ENCODE measurements at places on chromosomes 7 and 10.

DNA sequence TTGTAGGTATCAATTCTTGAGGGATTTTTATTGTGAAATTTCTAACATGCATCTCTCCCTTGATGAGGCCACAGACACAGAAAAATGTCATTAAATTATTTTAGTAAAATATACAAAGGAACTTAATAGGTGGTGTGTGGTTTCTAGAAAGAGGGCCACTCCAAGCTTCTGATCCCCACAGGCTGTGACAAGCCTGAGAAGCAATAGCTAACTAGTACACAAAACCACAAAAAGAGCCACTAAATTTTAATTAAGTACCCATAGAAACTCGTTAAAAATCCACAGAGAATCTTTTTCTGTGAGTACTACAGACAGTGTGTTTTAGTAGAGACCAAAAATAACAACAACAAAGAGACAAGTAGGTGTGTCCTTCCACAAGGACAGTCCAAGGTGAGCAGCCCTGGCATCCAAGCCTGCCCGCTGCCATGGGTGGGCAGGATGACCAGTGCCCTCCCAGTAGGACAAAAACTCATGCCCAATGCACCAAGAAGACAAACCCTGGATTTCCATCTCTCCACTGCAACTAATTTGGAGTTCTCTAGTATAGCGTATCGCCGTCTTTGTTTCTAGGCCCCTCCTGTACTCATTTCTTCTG, 81.0 kb downstream of the RNF216 start:
- no peak for DNase-seq

- DNase-seq = no peak
These were observed 63.5 kb upstream of the EGFR start for GRCh38 chr7:54955296-54955695.

- no peak for DNase-seq
These were observed 438.1 kb upstream of the NRP1 start for GRCh38 chr10:33772370-33773252.

GRCh38 chr7:117769085-117769484, 104.2 kb downstream of the CTTNBP2 start:
- no peak for DNase-seq

DNA sequence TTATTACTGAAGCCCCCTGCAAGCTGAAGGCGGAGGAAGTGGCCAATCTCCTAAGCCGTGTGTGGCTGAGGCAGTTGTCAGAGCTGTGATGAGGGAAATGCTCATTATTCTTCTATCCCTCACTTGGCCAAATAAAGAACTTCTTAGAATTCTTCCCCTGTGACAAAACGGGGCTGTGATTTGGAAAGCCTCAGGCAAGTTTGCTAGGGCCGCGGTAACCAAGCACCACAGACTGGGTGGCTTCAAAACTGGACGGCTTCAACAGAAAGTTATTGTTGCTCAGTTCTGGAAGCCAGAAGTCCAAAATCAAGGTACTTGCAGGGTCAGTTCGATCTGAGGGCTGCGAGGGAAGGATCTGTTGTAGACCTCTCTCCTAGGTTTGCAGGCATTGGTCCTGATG, 72.3 kb upstream of the STEAP1B start:
- no peak for DNase-seq

DNA sequence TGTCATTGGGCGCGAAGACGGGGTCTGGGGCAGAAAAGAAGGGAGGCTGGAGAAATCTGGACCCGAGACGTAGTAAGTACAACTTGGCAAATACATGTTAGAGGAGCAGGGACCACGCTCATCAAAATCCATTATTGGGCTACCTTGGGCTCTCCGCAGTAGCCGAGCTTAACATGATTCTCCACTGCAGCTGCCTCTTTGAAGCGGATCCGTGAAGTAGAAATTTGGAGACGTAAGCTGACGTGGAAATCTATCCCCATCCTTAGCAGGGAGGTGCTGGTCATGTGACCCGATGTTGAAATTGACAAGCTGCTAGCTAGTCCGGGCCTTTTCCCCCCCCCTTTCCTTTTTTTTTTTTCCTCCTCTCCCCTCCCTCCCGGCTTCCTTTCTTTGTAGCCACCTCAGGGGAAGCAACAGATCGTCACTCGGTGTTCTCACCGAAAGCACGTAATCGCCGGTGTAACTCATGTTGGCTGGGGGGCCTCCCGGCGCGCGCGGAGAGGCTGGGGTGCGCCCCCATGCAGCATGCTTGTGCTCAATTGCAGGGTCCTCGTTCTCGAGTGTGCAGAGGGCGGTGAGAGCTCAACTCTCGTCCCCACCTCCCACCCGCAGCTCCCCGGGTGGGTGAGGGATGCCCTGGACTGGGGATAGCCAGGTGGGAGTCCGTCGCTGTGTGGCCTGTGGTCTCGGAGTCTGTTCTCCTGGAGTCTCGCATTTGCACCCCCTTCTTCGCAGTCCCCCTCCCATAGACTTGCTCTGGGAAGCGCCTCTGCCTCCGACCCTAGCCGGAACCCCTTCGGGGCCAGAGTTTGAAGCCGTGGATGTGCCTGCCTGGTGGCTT, at the start of gene HOXA11:
Gene HOXA11, minus strand, starts transcription at position 220 of the 841 bp plus-strand sequence. Its CDS starts 88 bp downstream, at position 132.
- no peak for DNase-seq

DNA sequence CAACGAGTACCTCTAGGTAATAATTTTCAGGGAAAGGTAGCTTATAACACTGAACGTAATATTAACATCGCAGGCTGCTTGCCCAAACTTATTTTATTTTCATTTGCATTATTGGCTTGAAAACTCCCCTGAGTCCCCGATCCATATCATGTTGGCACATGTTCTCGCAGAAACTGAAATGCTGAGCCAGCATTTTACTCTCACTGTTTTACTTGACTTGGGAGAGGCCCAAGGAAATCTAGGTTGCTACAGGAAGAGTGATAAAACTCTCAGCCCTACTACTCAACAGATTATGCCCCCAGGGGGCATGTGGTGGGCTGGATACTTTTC, 183.5 kb upstream of the HABP2 start:
- no peak for DNase-seq

DNA sequence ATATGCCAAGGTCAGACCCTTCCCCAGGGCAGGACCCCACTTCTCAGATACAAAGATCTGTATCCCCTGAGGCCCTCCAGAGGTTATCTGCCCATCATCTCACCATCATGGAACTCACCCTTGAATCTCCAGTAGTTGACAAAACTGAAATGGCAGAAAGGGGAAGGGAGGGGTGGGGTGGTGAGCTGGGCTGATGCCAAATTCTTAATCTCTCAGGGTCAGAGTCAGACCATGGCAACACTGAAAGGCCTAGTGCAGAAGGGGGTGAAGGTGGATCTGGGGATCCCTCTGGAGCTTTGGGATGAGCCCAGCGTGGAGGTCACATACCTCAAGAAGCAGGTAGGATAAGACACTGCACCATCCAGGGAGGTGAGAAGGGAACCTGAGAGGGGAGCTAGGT, 3.1 kb downstream of the CNPY4 start:
- no peak for DNase-seq

- DNase-seq = no peak
These were observed 179.1 kb downstream of the KLF6 start for GRCh38 chr10:3605882-3606281.

GRCh38 chr7:134804854-134805253, 25.4 kb downstream of the CALD1 start:
- no peak for DNase-seq

- no peak for DNase-seq
These were observed 32.1 kb downstream of the TMEM60 start for GRCh38 chr7:77765906-77766800.

DNA sequence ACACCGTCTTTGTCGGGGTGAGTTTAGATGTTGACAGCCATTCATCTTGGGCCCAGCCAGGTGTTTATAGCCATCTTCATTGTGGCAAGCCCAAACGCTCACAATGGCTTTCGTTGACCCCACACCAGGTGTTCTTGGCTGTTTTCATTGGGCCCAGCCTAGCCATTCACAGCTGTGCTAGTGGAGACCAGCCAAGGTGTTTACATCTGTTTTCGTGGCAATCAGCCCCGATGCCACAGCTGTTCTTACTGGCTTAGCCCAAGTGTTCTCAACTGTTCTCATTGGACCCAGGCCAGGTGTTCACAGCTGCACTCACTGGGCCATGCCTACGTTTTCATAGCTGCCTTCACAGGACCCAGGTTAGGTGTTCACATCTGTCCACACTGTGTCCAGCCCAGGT, 7.7 kb downstream of the FRG2B start:
- DNase-seq = no peak

DNA sequence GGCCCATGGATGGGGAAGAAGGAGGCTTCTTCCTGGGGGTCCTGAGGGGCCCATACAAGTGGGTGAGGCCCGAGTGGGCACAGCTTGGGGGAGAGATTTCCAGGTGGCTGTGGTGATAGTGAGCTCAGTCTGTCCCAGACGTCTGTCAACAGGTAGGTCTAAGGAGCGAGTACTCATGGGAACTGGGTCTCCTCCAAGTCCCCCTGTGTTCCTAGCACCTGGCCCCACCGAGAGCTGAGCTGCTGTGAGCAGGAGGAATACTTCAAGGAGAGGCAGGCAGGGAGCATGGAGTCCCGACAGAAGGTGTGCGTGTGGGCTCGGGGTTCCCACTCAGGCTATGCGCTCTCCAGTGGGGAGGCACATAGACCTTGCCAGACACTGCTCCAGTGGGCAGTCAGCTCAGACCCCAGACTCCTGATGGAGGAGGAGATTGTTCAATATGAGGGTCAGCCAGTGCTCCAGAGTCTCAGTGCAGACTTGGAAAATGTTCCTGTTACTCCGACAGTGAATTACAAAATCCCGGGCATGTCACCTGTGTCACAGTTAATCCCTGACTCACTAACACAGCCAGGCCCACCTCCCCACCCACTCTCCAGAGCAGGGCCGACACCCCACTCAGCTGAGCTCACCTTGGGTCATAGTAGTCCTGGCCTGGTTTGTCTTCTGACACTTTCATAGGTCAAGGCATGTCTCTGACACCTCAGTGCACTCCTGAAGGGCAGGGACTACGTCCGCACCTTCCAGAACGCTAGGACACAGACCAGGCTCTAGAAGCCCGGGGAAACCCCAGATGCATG, 28.2 kb upstream of the C10orf53 start:
- no peak for DNase-seq

DNA sequence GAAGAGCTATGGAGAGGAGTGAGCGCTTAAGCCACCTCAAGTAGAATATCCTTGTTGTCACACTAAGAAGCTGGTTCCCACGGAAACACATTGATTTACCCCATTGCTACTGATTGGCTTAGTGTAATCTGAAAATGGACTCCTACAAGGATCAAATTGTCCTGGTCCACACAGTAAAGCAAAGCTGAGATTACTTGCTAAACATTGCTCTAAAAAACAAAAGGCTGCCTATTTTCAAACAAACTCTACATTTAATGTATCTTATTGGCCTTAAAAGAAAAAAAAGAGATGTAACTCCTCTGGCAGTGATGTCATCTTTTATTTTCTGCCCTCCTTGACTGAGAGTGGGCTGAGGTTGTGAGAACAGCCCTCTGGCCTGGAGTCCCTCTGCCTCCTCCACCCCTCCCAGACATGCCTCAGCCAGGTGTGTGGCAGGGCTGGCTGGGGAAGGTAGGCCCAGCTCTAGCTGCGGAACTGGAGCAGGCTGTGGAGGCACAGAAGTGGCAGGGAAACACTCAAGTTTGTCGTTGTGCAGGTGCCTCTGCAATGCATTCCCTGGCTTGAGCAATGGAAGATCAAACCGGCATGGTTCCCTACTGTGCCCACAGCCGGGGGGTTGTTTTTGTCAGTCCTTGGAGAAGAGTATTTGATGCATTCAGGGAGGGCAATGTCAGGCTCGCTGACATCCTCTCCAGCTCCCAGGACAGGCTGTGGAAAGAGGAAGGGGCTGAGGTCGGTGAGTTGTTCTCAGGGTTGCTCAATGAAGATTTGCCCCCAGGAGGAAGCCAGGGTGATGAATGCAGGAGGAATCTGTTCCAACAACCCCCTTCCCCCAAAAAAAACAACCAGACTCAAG, 9.1 kb downstream of the KLF6 start:
- DNase-seq = no peak

DNA sequence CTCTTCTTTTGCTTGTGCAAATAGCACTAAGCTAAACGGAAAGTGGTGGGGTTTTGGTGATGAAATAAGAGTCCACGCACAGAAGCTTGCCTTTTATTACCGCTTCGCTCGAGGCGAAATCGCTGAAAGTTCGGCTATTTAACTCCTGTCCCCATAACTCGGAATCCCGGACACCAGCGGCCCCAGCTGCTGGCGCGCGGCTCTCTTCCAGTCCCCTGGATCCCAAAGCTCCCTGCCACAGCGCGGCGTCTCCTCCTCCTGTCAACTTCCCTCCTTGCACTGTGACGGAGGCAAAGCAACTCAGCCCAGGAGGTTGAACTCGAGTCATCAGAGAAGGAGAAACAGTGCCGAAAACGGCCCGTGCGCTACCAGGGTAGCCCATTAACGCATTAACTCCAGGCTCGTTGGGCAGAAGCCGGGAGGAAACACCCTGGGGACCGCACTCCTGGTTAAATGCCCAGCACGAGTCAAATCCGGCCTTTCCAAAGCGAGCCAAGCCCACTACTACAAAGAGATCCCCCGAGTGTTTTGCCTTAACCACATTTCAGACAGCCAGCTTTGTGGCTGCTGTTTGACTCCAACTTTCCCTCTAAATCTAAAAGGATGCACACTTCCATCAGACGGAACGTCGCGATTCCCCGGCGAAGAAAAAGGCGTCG, 1.3 kb downstream of the SEMA3D start:
- DNase-seq = no peak

DNA sequence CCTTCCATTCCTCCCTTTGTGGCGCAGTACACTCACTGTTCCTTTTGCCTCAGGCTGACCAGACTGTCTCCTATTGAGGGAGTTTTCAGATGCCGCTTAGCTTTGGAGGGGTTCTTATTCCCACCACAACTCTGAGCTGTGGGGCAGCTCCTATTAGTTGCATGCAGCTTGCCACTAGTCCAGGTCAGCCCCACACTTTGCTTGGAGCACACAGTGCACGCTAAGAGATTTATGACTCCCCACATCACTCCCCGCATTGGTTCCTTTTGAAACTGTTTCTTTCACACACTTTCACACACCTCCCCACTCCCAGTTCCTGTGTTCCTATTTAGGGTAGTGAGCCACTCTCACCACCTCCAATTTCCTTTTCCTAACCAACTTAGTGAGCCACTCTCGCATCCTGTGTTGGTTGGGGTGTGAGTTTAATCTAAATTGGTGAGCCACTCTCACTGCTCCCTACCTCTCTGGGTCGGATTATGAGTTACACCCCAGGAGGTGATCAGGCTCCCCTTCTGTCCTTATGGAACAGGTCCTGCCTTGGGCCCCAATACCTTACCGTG, 10.4 kb upstream of the ZNF485 start:
- DNase-seq = no peak

GRCh38 chr7:1009747-1010146, 26.8 kb downstream of the CYP2W1 start:
- DNase-seq = no peak

- no peak for DNase-seq
These were observed 445.8 kb downstream of the AUTS2 start for GRCh38 chr7:70044064-70044463.

DNA sequence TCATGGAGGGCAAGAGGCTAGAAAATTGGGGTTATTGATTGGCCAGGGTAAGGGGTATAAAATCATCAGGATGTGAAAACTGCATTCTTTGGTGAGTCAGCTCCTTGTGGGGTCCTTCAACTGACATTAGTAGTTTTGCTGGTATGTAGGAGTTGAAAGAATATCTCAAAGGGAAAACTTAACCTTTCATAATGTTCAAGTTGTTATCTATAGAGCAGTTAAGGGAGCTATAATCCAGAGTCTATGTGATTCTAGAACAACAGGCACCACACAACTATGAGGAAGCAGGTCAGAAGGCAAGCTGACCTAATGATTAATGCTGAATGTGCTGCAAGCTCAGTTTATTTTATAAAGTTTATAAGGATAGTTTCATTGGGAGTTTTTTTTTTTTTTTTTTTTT, 13.7 kb downstream of the PRPS1L1 start:
- DNase-seq = no peak

GRCh38 chr7:92964141-92964540, 127.8 kb upstream of the CDK6 start:
- no peak for DNase-seq
